Fibroblast of skin of abdomen (primary cell): ENCODE measurements at places on chromosomes 12 and 14.

DNA sequence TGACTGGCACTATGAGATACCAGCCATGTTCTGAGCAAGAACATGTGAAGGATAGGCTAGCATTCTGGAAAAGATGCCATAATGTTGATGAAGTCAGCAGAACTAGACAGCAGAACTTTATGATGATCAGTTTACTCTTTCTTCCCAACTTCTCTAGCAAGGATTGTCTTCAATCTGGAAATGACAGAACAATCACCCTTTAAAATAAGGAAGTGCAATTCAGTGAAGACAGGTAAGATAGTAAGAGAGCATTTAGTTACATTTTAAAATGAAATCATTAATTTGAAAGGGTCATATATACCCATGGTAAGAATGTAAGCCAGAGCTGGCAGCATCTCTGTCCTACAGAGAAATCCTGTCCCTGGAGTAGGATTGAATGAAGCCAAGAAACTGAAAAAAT, 66.0 kb upstream of the C12orf71 start:
- no peak for DNase-seq

- no peak for DNase-seq
Observed at GRCh38 chr14:95686935-95687334, 709 bp downstream of the TCL1B start.

DNA sequence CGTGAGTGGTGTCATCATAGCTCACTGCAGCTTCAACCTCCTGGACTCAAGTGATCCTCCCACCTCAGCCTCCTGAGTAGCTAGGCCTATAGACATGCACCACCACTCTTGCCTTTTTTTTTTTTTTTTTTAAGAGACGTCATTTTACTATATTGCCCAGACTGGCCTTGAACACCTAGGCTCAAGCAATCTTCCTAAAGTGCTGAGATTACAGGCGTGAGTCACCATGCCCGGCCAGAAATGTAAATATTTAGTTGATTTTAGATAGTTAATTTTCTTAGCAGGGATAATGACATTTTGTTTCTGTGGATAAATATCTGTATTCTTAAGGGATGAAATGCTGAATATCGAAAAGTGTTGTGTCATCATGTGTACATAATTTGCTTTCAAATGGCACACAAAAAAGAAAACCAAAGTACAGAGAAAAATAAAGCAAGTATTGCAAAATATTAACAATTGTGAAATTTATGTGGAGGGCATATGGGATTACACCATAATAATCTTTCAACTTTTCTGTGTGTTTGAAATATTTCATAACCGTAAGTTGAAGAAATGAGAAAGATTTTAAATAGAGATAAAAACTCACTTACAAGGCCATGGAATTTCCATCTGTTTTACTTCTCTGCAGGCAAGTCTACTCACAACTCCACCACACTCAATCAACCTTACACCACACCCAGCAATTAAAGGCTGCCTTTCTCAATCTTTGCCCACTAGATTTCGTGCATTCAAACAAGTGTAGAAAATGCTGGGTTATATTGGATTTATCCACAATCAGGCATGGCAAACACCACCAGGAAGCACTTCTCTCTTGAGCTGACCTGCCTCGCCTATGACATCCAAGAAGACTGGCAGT, 93.7 kb downstream of the SPTSSA start:
- peak; percentile 24 for DNase-seq

DNA sequence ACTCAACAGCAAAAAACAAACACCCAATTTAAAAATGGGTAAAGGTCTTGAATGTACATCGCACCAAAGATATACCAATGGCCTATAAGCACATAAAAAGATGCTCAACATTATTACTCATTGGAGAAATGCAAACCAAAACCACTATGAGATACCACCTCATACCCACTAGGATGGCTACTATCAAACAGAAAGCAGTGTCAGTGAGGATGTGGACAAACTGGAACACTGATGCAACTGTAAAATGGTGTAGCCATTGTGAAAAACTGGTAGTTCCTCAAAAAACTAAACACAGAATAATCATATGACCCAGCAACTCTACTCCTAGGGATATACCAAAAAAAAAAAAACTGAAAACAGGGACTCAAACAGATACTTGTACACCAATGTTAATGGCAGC, 49.3 kb downstream of the CDK17 start:
- DNase-seq, result no peak

DNA sequence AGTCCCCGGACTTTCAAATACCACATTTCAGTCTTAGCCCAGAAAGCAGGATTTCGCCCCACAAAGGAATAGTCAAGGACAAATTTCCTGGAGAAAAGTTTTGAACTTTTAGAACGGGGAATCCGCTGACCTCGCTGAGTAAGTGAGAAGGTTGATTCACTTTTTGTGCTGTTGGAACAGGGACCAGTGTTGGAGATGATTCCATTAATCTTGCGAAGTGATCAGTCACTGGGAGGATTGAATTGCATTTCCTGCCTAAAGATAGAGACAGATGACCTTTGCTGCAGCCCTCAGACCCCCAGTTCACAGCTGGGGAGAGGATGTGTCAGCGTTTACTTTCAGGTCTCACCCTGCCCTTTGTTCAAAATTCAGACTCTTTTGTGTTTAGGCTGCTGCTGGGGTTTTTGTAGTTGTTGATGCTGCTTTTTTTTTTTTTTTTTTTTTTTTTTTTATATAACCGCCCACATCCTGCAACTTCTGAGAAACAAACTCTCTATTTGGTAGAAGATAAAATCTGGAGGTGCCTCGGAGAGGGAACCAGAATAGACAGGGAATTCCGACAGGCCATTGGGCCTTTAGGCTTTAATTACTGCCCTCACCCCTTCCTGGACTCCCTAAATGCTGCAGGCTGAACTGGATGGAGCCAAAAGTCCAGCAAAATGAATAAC, 9.8 kb upstream of the KDM2B start:
- peak; percentile 58 for DNase-seq
